ENCODE measurements at places on chromosomes 7 and 10. TPM values are rescaled to one million over a fixed set of nuclear protein-coding genes. Genes with fewer than 3 reads are reported as not detected.

The GIMAP2 gene
- total RNA-seq: 70.4 TPM

- DNase-seq: no peak
Measured at GRCh38 chr10:45580371-45581215, 92.0 kb downstream of the ZFAND4 start.

The JCAD gene
- total RNA-seq: 9.9 TPM

The PLAC9 gene
- total RNA-seq: 9.8 TPM

DNA sequence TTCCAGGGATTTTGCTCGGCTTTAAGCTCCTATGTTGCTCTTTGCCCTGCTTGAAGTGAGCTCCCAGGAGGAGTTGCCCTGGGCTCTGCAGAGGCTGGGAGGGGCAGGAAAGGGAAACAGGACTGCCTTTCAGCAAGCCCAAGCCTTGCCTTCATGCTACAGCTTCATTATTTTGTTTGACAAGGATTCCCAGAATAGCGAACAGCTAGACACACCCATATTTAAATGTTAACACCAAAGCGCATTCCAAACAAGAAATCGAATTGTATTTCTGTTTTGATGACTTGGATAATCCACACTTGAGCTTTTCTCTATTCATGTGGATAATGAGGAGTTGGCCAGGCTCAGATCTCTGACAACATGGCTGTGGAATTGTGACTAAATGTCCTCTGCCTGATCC is 6.3 kb downstream of the KIAA1217 start:
- DNase-seq: no peak

DNA sequence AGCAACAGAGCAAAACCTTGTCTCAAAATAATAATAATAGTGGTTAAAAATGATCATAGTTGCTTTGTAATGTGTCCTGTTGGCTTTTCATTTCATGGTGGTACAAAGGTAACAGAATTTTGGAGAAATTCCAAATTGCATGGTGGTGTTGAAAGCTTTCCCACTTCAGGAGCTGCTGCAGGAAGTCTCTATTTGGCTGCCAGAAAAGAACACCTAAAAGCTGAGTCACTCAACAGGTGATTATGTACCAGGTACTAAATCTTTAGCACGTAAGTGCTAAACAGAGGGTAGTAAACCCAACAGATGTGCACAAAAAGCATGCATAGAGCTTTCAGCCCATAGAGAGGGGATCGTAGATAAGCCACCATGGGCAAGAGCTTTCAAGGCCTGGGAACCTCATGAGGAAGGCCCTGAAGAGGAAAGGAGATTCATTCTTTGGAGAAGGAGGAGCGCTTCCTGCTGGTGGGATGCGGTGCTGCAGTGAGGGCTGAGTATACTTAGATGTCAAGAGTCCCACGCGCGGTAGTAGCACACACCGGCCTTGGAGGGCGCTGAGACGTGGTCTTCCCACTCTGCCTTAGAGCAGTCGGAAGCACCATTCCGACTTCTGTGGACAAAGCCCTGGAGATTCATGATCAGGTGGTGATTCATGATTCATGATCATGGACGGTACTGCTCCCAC is 118.7 kb downstream of the RALA start:
- DNase-seq: no peak

- no peak for DNase-seq
Measured at GRCh38 chr10:3136763-3137611, 35.6 kb downstream of the PITRM1 start.

DNA sequence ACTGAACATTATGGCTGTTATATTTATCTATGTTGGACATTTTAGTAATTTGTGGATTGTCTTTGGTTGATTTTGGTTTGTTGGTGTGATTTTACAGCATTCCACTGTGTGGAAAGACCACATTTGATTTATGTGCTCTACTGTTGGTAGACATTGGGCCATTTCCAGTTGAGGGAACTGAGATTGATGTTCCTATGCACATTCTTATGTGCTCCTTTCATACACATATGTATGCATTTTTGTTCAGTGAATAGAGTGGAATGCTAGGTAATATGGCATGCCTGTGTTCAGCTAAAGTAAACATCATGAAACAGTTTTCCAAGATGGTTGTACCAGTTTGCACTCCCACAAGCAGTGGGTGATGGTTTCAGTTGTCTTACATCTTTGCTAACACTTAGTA is 15.1 kb downstream of the CACNB2 start:
- DNase-seq: no peak

All from thymus (tissue), 14 donors.